ENCODE measurements at places on chromosomes 2 and 18.

DNA sequence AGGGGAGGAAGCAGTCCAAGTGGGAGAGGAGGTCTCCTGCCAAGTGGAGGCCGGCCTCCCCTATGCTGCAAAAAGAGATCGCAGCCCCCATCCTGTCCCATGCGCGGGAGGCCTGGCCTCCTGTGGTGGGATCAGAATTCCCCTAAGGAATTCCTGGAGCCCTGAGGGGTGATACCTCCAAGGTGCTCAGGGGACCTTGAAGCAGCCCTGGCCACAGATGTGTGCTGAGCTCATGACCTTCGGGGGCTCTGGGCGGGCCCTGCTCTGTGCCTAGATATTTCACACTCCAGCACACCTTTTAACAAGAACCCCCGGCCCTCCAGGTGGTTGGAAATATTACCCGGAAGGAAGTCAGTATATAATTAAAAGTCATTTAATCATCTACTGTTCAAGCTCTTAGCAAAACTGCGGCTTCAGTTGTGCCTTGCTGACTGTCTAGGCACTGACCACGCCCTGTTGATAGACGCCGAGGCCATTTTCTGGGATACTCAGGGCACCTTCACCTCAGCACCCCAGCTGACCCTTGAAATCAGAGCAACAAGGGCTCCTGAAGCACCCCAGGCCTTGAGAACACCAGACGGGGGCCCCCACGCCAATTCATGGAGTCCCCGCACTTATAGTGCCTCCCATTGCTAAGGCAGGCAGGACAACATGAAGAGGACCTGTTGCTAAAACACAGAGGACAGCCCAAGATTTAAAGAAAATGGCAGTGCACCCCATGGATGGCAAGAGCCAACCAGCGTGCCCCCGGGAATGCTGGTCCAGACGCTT, 119.1 kb downstream of the NDUFA10 start:
- no peak for DNase-seq

DNA sequence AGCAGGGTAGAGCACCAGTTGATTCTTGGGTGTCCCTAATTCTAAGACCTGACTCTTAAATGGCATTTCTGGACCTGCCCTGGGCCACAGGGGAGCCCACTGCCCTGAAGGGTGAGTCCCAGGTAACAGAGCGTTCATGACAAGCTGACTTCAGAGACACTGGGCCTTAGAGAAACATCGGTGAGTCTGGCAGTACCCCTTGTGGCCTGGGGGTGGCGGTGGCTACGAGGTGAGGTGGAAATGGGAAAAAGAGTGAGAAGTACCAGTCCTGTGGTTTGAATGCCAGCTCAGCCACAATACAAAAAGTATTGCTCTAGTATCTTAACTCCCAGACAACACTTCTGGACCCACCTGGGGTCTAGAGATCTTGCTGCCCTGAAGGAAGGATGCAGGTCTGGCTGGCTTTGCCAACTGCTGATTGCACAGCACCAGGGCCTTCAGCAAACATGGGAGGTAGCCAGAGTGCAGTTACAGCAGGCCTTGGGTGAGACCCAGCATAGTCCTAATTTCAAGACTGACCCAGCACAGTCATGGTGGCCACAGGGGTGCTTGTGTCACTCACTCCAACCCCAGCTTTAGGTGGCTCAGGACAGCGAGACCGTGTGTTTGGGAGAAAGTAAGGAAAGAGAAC, 44.5 kb downstream of the USP34 start:
- peak; percentile 27 for DNase-seq

DNA sequence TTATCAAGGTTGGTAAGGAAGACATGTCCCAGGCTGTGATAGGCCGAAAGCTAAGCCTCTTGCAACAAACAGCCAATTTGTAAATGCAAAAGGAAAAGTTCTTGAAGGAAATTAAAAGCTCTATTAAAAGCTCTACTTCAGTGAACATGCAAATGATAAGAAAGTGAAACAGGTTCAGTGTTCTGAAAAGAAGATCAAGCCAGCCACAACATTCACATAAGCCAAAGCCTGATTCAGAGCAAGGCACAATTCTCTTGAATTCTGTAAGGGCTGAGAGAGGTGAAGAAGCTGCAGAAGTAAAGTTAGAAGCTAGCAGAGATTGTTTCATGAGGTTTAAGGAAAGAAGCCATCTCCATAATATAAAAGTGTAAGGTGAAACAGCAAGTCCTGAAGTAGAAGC, 1259.5 kb upstream of the PIK3C3 start:
- DNase-seq, result no peak

- DNase-seq, result no peak
Measured at GRCh38 chr2:143469323-143469722, 340.1 kb downstream of the ARHGAP15 start.

DNA sequence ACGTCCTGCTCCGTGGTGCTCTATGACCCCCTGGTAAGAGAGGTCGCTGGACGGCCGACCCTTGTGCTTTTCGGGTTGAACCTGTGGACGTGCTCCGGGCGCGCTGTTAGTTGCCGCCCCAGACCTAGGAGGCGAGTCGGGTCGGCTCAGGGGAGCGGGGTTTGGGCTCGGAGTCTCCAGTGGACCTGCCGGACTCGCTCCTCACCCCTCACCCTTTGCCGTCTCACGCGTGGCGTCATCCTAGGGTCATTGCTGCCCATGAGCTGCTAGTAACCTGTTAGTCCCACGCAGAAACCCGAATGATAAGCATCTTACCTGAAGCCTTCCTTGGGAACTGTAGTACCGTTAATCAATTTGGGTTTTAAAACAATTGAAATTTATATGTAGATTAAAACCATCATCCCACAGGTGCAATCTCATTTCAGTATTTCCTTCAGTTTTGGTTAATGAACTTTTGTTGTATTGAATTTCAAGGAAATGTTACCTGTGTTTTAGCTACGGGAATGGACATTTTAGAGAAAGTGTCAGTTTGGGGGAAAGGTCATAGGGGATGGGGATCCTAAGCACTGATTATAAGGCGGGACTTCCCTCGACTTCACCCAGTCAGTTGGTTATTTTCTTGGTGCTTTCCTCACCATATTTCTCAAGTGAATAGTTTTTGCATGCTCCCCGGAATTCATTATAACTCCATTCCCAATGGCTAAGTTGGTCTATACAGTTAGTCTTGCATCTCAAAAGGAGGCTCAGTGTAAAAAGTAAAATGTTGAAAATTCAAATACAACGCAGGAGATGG, 536 bp downstream of the ELP2 start:
- no peak for DNase-seq

GRCh38 chr2:101980368-101980767, 11.4 kb upstream of the IL1R2 start:
- DNase-seq, result no peak

- DNase-seq, result no peak
Measured at GRCh38 chr2:64015391-64015790, 3.8 kb downstream of the VPS54 start.

GRCh38 chr18:75931079-75931478, 503.6 kb upstream of the SMIM21 start:
- no peak for DNase-seq

DNA sequence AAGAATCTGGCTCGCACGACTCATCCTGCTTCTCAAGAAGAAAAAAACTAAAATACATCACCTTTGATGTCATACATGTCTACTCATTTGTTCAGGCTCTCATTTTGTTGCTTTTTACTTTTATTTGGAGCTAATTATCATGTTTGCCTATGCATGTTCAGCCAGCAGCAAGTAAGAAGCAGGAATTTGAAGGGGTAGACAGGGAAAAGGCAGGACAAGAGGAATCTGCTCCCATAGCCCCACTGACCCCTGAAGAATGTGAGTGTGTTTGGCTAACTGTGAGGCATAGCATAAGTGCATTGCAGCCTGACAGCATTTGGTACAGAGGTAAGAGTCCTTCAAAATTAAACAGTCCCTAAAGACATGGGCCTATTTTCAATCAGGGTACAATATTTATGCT, 72.7 kb downstream of the NYAP2 start:
- DNase-seq, result no peak

- DNase-seq, result peak; percentile 85
Measured at GRCh38 chr18:58785171-58785805, 79.4 kb upstream of the ZNF532 start.

- no peak for DNase-seq
Measured at GRCh38 chr2:226794196-226794661, 5.4 kb downstream of the IRS1 start.

DNA sequence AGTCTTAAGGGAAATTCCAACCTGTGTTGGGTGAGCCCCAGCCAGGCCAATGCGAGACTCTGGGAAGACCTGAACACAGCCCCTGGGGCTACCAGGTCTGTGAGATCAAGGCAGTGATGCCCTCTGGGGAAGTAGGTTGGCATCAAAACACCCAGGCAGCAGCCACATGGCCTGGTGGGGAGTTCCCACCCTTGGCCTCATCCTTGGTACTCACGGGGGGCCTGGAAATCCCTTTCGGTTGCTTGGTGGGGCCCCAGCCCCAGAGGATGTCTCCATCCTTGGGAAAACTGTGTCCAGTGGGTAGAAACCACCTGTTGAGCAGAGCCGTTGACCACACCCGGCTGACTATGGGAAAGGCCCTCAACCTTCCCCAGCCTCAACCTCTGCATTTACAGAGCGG, 56.0 kb upstream of the PXDN start:
- no peak for DNase-seq

- peak; percentile 68 for DNase-seq
Measured at GRCh38 chr2:230666885-230667712, 45.5 kb upstream of the CAB39 start.

DNA sequence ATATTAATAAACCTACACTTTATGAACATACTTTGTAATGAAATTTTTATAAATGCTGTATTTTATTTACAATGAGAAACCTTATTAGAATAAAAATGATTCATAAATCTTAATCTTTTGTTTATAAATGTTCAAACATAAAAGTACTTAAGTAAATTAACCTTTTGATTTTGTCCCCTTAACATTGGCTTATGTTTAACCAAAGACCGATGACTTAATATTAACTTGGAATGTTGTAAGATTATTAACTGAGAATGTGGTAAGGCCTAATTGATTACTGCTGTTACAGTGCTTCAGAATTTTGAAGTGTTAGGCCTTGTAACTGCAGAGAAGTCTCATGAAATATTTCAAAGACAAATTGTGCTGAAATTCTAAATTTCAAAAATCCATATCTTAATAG, 5.7 kb downstream of the CPS1 start:
- no peak for DNase-seq

GRCh38 chr18:3262234-3263131, 550 bp downstream of the MYL12B start:
- no peak for DNase-seq

DNA sequence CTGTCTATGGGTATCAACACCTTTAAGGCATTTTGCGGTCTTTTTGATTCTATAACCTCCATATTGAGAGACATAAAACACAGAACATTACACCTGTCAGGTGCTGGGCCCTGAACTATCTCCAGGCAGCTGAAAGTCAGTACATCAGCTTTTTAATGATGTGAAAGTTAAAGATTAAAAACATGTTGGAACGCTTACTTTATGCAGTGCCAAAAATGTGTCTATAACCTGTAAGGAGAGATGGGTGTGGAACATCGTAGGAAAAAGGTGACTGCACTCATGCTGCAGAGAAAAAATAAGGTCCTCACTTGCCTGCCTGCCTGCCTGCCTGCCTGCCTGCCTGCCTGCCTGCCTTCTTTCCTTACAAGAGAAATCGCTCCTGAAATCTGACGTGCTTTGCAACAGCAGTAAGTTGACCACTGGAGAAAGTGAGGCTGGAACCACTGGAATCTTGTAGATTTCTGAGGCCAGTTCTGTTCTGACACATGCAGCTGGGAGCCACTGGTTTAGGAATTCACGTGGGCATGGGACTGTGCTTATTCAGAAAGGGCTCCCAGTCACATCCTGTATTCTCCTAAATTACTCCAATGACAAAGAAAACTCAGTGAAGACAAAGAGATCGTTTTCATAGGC, 34.1 kb downstream of the BCL11A start:
- DNase-seq, result peak; percentile 67

DNA sequence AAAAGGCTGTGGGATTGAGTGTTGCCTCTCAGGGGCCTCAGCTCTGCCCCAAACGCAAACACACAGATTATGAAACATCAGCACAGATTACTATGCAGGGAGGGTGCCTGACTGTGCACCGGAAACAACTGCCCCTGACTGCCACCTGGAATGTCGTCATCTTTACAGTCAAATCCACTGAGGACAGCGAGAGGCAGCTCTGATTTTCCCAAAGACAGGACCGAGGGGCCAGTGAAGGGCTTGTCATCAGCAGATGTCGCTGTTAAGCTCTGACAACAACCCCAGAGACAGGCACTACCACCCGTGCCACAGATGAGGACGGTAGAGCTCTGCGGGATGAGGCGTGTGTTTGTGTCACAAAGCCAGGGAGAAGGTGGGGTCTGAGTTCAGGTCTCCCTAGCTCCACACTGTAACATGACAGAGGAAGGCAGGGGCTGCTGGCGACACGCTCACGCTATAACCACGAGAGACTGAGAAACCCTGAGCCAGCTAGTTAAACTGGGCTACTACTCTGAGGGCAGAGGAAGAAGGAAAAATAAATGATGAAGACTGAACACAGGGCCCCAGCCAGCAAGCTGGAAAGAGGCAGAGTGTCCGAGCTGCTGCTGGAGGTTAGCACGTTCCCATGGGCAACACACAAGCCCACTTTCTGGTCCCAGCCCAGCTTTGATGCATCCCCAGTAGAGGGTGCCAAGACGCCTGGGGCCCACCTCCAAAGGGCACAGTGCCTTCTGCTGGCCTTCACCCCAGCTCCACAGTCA, 47.0 kb downstream of the PARD6G start:
- DNase-seq, result peak; percentile 22

- peak; percentile 43 for DNase-seq
Measured at GRCh38 chr18:7950380-7951136, 383.4 kb downstream of the PTPRM start.

DNA sequence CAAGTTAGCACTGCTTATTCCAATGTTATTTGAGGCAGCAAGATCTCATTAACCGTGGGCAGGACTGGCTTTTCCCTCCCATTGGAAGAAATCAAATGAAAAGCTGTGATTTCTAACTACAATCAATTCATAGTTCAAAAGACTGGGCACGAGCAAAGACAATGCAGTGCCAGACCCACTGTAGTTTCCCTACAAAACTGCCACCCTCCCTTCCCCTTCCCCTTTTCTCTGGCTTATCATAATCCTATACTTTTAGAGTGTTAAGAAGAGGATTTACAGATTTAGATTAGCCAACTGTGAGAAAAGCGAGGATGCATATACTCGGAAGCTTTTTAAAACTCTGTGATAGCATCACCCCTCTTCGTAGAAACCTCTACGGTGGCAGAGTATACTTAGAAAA, 260.4 kb downstream of the STK39 start:
- DNase-seq, result no peak

DNA sequence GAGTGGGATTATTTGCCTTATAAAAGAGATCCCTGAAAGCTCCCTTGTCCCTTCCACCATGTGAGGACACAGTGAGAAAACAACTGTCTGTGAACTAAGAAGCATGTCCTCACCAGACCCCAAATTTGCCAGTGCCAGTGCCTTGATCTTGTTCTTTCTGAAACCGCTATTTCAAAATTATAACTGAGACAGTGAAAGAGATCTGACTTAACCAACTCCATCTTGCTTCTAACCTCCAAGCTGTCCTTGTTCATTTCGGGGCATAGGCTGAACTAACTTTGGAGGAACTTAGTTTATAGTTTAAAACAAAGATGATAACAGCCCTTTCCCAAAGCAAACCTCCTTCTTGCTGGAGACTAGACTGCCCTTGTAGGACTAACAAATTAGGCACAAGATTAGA, 563.9 kb downstream of the ADCYAP1 start:
- DNase-seq, result no peak

Measured in fibroblast of skin of scalp (primary cell).